ENCODE measurements at places on chromosomes 2 and 18.

- DNase-seq, result peak; percentile 35
Measured at GRCh38 chr2:204982303-204982702, 437.0 kb downstream of the PARD3B start.

DNA sequence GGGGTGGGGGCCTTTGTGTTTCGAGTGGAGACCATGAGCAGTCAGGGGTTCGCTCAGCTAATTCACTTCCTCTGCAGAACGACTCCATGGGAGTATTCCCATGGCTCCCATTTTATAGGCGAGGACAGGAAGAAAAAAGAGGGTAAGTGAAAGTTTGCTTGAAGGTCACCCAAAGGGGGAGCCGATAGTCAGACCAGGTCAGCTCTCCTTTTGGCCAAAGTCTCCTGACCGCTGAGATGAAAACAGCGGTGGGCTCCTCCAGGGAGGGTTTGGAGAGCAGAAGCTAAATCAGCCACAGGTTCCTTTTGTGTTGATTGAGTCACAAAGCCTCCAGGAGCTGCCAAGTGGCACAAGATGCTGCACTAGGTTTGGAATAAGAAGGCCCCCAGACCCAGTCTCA is 34.1 kb upstream of the CTAGE1 start:
- DNase-seq, result no peak

GRCh38 chr2:183059561-183059960 is 19.0 kb upstream of the DUSP19 start:
- no peak for DNase-seq

- DNase-seq, result peak; percentile 39
Measured at GRCh38 chr2:208983486-208983885, 440.4 kb upstream of the MAP2 start.

DNA sequence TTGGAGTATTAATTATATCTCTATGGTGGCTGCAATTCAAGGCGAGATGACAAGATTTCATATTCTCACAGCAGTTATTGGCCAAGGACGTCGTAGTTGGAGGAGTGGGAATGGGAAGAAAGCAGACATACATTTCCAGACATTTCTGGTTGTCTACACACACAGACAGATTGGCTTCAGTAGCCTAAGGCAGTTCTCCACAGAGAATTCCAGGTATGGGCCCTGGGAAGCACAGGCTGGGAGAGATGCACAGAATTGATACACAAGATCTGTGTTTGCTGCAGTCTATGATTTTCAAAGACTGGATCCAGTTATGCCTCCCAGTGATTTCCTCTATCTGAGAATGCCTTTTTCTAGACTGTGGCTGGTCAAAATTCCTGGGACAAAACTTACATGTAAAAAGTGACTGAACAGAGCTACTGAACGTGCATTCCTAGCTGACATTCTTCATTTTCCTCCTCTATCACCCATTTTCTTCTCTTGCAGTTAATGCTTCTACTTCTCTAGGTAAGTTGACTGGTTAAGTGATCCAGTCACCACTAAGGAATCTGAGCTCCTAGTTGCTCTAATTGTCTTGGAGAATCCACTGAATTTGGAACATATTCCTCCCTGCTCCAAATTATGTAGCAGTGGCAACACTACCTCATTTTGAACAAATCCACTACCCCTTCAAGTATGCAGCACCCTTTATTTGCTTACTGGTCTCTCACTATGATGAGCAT is 386.7 kb upstream of the CDH7 start:
- DNase-seq, result no peak

- no peak for DNase-seq
Measured at GRCh38 chr2:34705551-34706247, 1106.6 kb upstream of the FAM98A start.

GRCh38 chr2:26504002-26504401 is 26.1 kb upstream of the OTOF start:
- no peak for DNase-seq

DNA sequence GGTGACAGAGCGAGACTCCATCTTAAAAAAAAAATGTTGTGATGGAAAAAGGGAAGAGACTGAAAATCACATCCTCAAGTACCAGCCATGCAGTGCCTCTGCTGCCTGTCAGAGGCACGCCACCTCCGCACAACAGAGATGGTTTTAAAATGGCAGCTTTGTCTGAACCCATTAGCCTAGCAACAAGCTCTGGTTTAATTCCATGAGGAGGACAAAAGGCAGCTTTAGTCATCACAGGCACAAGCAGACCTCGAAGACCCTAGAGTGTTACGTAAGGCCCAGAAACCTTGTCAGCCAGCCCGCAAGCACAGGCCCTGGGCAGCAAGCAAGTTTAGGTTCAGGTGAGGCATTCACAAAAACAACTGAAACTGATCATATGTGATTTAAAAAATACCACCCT is 10.4 kb downstream of the LCT start:
- no peak for DNase-seq

DNA sequence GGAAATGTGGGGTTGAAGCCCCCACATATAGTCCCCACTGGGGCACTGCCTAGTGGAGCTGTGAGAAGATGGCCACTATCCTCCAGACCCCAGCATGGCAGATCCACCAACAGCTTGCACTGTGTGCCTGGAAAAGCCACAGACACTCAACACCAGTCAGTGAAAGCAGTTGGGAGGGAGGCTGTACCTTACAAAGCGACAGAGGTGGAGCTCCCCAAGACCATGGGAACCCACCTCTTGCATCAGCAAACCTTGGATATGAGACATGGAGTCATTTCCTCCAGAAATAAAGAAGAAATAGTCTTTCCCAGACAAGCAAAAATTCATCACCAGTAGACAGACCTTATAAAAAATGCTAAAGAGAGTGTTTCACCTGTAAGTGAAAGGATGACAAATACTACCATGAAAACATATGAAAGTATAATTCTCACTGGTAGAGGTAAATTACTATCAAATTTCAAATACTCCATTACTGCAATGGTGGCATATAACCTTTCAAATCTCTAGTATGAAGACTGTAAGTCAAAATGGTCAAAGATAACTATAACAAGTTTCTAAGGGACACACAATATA is 152.6 kb upstream of the EPHA4 start:
- no peak for DNase-seq

DNA sequence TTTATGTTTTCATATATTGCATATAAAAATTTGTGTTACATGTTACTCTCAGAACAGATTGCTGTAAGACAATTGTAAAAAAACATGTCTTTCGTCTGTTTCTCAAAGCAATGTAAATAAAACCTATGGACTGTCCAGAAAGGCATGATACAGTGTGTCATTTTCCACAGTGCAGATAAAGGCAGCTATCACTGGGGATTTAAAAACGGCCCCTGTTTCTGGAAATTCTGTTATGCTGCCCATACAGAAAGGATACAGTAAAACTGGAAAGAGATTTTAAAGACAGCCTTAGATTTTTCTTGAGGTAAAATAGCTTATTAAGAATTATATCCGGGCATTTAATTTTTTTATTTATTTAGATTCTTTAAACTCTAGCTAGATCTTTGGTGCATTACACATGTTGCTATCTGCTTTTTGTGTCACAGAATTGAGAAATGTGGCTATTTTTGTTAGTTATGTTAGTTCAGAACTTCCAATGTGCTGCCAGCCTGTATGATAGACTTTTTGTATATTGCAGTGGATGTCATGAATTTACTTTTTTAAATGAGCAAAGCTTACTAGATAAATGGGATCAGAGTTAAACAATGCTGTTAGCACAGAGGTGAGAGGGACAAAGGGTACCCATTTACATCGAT is 859 bp upstream of the INO80D start:
- DNase-seq, result peak; percentile 71

DNA sequence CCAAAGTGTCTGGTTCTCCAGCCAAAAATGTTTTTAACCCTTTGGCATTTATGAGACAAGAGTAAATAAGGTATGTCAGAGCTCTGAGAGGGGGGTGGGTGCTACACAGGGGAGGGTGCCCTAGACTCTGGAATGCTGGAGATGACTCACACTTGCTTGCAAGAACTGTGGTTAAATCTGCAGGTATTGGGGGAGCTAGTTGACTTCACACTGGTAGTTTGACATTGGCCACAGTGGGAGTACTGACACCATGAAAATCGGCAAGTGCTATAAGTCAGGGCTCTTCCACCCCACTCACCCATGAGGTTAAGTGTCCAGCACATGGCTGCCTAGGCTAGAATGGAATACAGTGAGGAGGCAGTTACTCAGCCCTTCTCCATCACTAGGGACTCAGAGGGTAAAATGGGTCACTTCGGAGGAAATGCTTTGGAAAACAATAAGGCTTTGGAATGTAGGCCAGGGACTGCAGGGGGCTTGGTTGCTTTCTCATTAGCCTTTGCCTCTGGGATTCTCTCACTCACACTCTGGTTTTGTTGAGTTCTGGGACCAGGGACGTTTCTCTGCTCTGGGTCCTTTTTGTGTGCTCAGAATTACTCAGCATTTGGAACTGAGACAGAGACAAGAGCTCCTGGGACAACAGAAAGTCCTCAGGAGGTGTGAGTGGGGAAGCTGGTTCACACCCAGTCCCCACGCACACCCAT is 91.6 kb downstream of the ACKR3 start:
- DNase-seq, result peak; percentile 41

DNA sequence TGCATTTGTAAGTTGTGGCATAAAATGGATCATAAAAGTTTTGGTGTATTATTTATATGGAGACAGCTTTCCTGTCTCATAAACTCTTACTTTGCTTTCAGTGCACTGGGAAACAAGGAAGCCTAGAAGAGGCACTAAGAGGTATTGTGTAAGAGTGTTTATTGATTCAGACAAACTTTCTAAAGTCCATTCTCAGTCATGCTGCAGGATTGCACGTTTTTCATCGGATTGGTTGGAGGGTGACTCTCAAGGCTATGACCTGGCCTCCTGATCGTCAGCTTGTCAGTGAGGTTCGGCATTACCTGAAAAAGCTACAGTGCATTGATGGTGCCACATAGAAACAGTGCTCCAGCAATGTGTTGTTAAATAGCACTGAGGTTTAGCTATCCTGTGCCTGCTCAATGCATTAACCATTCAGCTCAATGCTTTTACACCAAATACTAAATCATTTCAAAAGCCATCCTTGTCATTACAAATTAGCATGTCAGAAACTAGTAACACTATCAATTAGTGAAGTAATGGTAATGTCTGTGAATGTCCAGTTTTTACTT is 545.5 kb downstream of the CBLN2 start:
- no peak for DNase-seq

DNA sequence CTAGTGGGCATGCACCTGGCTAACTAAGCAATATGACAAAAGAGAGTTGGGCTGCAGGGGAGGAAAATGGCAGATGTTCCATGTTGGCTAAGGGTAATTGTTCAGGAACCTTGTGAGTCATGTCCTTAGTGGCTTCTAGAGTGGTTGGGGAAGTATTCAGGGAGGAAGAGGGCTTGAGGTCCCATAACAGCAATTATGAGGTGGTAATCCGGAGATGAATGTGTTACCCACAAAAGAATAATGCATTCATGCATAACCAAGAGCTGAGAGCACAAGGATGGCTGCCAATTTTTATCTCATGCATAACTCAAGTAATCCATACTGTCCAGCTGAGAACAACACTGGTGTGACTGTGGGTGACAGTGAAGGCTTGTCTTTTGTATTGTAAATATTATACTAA is 42.9 kb downstream of the TMEFF2 start:
- no peak for DNase-seq

DNA sequence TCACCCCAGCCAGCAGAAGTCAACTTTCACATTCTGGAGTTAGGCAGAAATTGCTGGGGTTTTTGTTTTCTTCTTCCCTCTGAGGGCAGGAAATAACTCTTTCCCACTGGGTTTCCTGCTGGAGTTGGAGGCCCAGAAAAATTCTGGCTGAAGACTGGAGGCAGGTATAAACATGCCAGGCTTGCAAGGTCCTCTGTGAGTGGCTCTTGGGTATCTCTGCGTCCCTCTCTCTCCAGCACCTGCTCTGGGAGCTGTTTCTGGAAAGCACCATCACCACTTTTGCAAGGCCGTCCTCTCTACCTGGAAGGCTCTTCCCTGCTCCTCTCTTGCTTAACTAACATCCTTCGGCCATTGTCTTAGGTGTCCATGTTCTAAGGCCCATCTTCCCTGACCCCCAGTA is 91.0 kb downstream of the MCFD2 start:
- no peak for DNase-seq

- DNase-seq, result no peak
Measured at GRCh38 chr2:105769504-105769903, 24.8 kb downstream of the NCK2 start.

DNA sequence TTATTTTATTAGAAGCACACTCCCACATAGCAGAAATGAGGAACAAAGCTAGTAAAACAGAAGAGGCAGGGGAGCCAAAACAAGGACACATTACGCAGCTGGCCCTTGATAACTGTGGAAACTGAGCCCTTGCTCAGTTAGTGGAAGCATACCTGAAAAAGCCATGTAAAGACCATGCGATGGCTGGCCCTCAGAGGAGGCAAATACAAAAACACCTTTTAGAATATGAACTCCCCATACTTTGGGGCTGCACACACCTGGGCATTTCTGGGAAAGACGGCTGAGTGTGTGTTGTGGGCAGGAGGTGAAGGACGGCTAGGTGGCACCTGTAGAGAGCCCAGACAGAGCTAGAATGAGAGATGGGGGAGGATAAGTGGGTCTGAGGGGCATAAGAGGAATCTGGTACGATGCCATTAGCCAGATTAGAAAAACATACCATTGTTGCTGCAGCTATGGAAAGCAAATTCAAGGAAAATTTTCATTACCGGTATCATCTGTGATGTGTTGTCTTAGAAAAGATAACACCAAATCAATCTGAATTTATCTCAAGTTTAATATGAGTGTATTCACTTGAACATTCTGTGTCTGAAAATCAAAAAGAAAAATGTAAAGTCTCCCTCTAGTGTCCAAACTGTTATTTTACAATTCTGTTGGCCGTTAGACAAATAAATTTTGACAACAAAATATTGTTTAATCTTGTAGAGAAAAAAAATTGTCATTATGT is 45.2 kb upstream of the SULT1C3 start:
- DNase-seq, result peak; percentile 20

GRCh38 chr2:190972846-190973245 is 41.1 kb downstream of the STAT1 start:
- DNase-seq, result no peak

GRCh38 chr18:72041313-72042032 is 502.7 kb downstream of the CBLN2 start:
- DNase-seq, result no peak

DNA sequence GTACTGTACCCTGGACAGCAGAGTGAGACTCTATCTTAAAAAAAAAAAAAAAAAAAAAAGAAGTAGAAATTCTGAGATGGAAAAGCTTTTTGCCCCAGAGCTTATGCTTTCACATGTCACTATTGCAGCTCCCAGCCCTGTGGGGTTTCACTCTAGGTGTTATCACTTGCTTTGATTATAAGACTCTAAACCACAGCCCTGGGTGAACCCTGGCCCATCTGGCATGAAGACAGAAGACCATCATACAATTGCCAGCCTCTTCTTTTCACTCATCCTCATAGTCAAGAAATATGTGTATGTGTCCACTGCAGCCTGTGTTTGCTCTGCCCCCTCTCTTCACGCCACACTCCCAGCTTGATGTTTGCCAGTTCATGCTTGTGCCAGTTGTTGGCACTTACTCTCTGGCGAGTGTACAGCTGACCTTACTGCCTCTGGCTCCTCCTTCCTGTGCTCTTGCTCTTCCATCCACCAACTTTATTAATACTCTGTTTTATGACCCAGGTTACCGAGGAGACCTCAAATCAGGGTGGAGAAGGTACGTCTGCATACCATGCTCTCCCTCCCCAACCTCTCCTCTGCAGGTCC is 136.7 kb upstream of the NCK2 start:
- no peak for DNase-seq
